ENCODE measurements at places on chromosomes 12 and 14.

DNA sequence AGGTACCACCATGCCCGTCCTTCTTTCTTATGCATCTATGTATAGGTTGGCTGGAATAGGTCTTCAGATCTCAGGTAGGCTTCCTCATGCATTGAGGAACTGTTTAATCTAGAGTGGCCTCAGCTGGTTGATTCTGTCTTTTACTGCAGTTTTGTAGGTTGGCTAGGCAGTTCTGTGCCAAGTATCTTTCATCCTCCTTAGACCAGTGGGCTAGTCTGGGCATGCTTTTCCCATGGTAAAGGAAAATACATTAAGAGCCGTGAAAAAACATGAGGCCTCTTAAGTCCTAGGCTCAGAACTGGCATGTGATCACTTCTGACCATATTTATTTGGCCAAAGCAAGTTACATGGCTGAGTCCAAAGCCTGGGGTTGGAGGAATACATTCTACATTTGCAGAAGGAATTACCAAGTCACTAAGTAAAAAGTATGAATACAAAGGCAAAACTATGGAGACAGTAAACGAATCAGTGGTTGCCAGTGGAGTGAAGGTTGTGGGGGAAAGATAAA is 137.3 kb downstream of the WIF1 start:
- DNase-seq = no peak

DNA sequence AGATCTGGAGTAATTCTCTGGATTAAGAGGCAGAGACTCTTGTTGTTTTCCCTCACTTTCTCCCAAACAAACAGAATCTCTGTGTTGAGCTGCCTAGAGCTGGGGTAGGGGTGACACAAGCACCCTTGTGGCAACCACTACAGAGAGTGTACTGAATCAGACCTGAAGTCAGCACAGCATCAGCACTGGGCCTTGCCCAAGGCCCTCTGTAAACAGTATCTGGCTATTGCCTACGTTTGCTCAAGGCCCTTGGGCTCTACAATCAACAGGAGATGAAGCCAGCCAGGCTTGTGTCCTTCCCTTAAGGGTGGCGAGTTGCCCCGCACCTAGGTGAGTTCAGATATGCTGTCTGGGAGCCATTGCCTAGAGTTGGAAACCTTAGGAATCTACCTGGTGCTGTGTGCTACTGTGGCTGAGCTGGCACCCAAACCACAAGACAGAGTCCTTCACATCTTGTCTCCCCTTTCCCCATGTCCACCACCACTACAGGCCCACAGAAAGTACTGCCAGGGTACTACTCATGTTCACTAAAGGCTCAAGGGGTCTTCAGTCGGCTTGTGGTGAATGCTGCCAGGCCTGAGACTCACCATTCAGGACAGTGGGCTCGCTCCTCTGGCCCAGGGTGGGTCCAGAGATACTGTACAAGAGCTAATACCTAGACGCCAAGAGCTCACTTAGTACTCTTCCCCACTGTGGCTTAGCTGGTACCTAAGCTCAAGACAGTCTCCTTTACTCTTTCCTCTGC is 206.8 kb downstream of the SYNE2 start:
- DNase-seq = no peak

GRCh38 chr12:119576118-119576810 is 17.3 kb upstream of the TMEM233 start:
- DNase-seq = no peak

DNA sequence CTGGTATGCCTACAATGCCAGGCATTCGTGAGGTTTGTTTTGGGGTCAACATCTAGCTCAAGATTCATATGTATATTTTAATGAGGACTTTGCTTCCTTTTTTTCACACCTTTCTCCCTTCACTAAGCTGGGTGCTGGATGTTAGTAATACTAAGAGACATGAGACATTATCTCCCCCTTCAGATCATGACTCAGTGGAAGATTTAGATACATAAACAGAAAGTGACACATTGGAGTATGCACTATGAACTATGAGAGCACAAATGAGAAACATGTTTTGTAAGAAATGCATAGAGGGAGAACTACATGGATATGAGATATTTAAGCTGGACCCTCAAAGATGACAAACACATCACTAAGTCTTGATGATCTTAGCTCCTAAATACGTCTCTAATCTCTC is 286.3 kb downstream of the RPAP3 start:
- no peak for DNase-seq

GRCh38 chr12:89475203-89475990 is 49.2 kb downstream of the GALNT4 start:
- DNase-seq = no peak

DNA sequence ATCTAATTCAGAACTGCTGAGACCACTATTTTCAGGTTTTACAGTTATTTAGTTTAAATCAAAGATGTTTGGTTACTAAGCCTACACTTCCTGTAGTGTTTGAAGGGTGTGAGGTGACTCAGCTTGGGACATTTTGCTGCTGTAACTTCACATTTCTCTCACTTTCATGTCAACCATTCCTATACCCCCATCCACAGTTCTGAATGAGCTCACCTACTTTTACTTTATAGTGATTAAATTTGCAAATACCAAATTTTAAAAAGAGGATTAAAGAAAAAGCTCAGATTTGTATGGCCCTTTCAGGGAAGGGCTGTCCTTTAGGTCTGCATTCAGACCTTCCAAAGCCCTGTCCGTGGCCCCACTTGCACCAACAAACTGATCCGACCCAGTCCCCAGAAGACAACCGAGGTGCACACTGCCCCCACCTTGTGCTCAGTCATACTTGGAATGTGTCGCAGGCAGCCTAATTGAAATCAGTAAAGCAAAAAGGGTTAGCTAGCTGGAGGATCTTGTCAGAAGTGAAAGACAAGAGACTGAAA is 174.4 kb downstream of the MON2 start:
- no peak for DNase-seq

GRCh38 chr14:20365928-20366327 is 22.5 kb downstream of the PARP2 start:
- DNase-seq = no peak

- no peak for DNase-seq
These were observed 53.1 kb downstream of the GUCY2C start for GRCh38 chr12:14643251-14643650.

- DNase-seq = no peak
These were observed 20.8 kb downstream of the TNFAIP2 start for GRCh38 chr14:103144085-103144484.

DNA sequence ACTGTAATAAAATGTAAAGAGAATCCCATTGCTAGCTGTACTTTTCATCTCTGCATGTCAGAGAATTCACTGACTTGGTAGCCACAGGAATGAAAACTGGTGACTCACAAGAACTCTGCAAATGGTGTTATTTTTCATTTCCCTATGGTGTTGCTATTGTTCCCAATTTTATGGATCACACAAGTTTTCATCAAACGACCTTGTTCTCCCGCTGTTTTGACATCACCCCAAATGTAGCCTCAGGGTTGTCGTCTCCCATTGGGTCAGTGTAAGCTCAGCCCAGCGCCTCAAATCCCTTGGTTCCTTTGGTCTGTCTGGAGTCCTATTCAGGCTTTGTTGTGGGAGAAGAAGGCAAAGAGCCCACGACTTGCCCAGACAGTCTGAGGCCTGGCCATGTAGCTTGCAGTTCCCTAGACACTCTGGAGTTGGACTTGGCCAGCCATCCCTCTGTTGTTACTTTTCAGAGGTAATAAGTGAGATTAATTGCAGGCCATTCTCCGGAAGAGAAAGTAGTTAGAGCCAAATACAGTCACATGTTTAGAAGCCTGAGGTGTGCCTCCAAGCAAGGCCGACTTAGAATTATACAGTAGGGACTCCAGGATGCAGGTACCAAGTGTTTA is 159.2 kb downstream of the TGFB3 start:
- no peak for DNase-seq

GRCh38 chr14:51386411-51386810 is 146.4 kb downstream of the TMX1 start:
- DNase-seq = no peak

DNA sequence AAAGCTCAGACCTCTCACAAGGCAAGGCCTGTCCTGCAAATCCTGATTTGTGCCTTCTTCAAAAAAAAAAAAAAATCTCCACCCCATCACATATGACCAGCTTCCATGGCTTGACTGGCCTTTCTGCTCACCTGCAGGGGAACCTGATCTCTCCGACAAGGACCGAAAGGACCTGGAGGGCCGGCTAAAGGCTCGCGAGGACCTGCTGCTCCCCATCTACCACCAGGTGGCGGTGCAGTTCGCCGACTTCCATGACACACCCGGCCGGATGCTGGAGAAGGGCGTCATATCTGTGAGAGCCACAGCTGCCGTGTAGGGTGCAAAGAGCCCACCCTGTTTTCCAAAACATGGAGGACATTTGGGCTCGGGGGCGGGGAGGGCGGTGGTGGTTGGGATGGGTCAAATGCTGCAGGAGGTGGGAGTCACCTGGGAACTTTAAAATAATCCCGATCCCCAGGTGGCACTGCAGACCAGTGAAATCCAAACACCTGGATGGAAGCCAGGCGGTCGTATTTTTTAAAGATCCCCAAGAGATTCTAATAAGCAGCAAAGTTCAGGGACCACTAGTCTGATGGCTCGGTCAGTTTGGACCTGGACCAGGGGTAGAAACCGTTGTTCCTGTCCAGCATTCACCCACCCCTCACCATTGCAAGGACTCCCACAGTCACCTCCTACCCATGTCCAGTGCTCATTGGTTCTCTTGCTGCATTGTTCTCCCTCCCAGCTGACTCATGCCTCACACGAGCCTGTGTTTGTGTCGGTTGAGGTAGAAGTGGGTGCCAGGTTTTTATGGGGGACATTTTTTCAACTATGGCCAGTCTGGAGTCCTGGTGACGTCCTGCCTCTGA is 44.8 kb downstream of the FOXN4 start:
- DNase-seq = peak; percentile 91

GRCh38 chr14:77980475-77981321 is 180.8 kb downstream of the ADCK1 start:
- peak; percentile 27 for DNase-seq

GRCh38 chr12:93266-94005 is 26.9 kb downstream of the IQSEC3 start:
- DNase-seq = no peak

- DNase-seq = no peak
These were observed 12.6 kb upstream of the CTDSP2 start for GRCh38 chr12:57859121-57859520.

- DNase-seq = no peak
These were observed 4.9 kb upstream of the HOXC12 start for GRCh38 chr12:53949631-53950436.

DNA sequence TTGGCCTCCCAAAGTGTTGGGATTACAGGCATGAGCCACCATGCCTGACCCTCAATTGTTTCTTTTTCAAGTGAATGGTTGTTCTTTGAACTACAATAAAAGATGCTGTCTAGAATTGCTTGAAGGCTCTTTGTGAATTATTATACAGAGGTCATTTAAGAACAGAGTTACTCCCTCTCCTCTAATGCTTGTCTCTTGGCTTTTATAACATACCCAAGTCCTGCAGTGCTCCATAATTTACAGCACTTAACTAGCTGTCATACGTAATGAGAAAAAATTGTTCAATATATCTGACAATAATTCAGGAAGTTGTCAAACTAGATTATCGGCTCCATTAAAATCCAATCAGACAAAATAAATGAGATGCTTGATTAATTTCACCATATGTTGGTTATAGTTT is 823.0 kb upstream of the ATXN7L3B start:
- no peak for DNase-seq

- DNase-seq = no peak
These were observed at the start of gene CCDC198 for GRCh38 chr14:57493467-57494181. Gene CCDC198 (minus strand): TSS chr14:57493857. CDS start chr14:57493715, 142 bp downstream.

Measured in NCI-H82 (cell line).